Stimulated activated CD8-positive, alpha-beta memory T cell treated with anti-CD3 and anti-CD28 coated beads, Interleukin-15, amount 100 ng/mL, for 48 hours (primary cell): ENCODE measurements at places on chromosomes 4 and X.
A peak's percentile ranks its signal among the peaks of the same experiment; 100 is the strongest.

DNA sequence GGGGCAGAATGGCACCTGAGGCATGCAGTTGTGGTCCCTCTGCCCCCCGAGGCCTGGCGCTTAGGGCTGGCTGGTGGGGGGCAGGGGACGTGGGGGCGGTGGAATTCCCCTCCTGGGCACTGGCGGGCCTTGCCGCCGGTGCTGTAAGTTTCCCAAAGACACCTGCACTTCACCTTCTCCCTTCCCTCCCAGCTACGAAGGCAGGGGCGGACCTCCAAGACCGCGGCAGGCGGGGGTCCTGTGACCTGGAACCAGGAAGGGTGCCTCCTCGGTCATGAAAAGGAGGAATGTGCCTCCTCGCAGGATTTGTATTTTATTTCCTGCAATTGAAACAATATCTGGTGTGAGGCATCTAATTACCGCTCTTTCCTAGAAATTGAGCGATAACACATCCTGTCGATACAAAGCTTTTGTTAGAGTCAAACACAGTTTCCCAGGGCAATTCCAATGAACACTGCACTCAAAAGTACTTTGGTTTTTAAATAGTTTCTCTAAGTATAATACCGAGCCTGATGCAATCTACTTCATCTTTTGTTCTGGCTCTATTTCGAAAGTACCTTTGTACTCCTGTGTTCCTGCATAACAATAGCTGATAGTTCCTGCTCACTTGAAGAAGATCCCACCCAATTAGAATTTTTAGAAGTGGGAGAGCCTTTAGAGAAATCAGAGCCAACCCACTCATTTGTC, 12.3 kb upstream of the ADRA2C start:
- DNase-seq: no peak

- DNase-seq: no peak
These were observed 1757.6 kb downstream of the ARAP2 start for GRCh38 chr4:34486461-34487363.

GRCh38 chrX:51931566-51932150, 38.2 kb downstream of the MAGED1 start:
- DNase-seq: no peak

DNA sequence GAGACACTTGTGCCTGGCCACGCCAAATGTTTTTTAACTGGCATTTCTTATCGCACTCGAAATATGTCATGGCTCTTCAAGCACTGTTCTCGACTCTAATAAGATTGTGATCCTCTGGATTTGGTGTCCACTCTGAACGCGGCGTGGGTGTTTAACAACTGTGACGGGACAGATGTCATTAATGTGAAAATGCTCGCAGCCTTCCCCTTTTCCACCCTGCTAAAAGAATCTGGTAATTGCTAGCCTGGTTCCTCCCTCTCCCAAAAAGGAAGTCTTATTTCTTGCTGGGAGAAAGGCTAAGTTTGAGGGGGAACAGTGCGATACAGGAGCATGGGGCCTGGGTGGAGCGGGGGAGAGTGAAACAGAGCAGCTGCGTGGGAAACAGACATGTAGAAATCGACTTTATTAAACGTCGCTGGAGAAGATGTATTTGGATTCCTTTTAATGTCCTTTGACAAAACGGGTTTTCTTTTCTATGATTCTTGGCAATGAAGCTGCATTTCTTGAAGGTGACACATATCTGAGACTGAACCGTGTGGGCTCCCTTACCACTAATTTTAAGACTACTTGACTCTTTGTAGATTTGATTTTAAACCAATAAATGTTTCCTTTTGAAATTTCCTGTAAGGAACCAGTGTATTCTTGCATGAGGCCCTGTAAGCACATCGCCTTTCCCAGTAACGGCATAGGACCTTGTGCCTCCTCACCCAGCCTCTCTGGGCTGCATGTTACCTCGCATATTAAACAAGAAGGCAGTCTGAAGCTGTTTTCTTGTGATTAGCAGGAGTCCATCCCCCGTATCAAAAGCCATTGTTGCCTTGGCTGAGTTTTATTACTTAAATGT, 17.8 kb downstream of the TBC1D1 start:
- no peak for DNase-seq

- DNase-seq: no peak
These were observed 9.0 kb downstream of the FGFBP1 start for GRCh38 chr4:15929540-15929939.

DNA sequence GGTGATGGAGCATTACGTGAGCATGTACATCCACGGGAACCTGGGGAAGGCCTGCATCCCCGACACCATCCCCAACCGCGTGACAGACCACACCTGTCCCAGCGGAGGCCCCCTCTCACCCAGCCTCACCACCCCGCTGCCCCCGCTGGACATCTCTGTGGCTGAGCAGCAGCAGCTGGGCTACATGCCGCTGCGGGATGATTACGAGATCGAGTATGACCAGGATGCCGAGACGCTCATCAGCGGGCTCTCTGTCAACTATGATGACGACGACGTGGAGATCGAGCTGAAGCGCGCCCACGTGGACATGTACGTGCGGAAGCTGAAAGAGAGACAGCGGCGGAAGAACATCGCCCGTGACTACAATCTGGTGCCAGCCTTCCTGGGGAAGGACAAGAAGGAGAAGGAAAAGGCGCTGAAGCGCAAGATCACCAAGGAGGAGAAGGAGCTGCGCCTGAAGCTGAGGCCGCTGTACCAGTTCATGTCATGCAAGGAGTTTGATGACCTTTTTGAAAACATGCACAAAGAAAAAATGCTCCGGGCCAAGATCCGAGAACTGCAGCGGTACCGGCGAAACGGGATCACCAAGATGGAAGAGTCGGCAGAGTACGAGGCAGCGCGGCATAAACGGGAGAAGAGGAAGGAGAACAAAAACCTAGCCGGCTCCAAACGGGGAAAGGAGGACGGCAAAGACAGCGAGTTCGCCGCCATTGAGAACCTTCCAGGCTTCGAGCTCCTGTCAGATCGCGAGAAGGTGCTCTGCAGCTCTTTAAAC, 11.1 kb downstream of the TADA2B start:
- DNase-seq: no peak

- DNase-seq: no peak
These were observed 14.2 kb upstream of the MID1 start for GRCh38 chrX:10634392-10635161.

- DNase-seq: no peak
These were observed 152.5 kb downstream of the PLS3 start for GRCh38 chrX:115713460-115713859.

GRCh38 chrX:152897222-152898131, at the start of gene ZNF185:
TSS of gene ZNF185 (plus strand) at chrX:152898067. CDS start at chrX:152914490, 16,423 bp downstream.
- DNase-seq: no peak

DNA sequence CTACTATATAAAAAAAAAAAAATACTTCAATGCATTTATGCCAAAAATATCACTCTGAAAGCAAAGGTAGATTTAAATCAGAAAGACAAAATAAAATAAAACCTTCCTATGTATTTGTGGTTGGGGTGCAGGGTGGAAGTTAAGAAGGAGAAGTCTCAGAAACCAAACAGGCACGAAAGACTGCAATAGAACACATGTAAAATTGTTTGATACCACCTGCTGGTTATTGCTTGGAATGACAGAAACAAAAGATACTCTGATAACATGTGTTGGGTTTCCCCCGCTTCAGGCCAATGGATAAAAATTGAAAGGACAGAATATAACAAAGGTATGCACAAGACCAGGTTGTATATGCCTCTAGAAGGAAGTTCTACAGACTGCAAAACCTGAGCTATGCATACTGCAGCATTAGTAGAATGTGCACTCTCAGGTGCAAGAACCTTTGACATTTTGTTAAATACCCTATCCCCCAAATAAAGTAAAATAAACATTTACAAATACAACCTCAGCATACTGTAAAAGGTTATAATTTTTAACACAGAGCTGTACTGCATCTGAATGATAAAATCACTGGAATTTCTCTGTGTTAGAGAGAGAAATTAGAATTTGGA, 118.8 kb downstream of the GABRA2 start:
- DNase-seq: no peak

- DNase-seq: no peak
These were observed 70.7 kb upstream of the NFKB1 start for GRCh38 chr4:102430461-102430910.

GRCh38 chr4:17275836-17276235, 236.1 kb downstream of the QDPR start:
- DNase-seq: no peak

- peak; percentile 0 for DNase-seq
These were observed 29.5 kb downstream of the DMP1 start for GRCh38 chr4:87679449-87680169.

DNA sequence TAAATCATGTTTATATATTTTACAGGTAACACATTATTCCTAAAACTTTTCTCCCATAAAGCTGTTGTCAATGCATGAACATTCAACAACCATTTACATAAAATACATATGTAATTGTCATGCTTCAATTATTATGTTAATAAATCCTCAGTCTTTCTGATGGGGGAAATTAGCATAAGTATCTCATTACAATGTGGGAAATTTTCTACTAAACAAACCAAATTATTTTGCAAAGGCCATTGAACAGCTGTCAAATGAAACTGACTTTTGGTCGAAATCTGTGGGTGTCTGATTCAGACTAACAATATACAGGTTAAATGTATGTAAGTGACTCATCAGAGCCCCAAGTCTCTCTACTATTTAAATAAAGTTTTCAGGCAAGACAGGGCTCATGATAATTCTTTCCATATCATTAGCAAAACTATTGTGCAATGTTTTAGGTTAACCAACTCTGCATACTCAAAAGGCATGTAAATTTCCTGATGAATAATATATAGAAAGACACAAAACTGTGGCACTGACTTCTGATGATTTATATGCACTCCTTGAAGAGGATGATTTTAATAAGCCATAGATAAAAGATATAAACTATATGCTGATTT, 795.3 kb upstream of the AADAT start:
- DNase-seq: no peak

DNA sequence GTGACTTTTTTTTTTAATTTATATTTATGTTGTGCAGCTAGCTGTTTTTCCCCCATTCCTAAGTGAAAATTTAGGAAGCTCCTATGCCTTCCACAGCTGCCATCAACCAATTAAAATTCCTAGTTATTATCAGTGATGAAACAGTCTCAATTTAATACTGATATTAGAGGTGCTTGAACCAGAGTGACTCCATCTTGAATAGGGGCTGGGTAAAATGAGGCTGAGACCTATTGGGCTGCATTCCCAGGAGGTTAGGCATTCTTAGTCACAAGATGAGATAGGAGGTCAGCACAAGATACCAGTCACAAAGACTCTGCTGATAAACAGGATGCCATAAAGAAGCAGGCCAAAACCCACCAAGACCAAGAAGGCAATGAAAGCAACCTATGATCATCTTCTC, 136.7 kb downstream of the DCHS2 start:
- DNase-seq: no peak

DNA sequence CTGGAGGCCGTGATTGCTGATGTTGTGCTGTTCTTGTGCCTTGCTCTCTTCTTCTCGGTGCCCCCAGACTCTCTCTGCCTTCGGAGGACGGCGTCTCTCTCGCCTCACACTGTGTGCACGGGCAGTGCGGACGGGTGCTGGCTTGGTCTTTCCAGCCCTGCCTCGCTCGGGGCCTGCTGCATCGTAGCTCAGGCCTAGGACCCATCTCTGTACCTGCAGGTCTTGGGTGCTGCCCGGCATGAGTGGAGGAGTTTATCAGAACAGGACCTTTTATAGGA, 18.2 kb downstream of the RGS12 start:
- no peak for DNase-seq

DNA sequence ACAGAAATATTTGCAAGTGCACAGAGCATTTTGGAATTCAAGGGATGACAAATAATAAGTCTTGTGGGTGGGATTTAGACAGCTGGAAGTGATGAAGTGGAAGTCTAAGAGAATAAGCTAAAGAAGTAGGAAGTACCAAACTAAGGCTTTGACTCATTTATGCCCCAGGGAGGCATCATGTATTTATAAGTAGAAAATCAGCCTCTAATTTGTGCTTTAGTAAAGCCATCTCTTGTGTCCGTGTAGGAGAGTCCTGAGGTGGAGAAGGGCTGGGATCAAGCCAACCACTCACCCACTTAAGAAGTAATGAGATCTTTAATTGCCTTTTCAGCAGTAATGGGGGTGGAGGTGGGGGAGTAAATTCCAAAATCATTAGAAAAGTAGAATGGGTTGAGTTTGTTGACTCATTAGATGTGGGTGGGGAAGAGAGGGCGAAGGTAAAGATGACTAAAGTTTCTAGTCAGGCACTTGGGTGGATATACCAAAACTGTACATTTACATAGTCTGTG, 356.7 kb downstream of the STIM2 start:
- no peak for DNase-seq

DNA sequence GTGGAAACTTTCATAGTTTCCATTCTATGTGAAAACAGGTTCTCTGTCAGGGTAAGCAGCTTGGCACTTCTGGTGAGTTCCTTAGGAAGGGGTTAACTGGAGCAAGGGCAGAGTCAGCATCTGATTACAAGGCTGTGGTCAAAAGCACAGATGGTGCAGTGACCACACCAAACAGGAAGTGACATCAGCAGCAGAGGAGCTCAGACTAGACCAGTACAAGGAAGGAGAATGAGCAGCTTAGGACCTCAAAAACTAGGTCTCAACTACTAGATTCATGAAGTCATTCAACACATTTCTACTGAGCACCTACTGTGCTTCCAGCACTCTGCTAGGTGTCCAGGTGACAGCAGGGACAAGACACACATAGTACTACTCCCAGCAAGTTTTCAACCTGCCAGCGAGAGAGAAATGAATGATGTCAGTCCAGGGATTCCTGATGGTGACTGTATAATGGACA, 130.2 kb downstream of the AMELX start:
- no peak for DNase-seq

DNA sequence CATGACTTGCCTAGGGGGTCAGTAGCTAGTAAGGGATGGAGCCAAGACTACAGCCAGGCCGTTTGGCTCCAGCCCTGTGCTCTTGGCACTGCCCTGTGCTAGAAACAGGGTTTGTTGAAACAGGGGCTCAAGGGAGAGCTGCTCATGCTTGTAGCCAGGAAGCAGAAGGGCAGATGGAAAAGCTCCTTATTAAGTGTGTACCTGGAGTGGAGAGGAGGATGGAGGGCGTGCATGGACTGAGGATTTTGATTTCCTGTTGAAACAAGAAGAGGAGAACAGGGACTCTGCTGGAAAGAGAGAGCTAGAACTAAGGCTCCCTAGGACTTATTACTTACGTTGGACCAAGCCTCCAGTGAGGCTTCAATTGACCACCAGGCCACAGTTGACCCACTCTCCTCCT, 363.0 kb downstream of the MID1IP1 start:
- DNase-seq: no peak

GRCh38 chr4:101177154-101177553, 170.2 kb downstream of the PPP3CA start:
- no peak for DNase-seq

DNA sequence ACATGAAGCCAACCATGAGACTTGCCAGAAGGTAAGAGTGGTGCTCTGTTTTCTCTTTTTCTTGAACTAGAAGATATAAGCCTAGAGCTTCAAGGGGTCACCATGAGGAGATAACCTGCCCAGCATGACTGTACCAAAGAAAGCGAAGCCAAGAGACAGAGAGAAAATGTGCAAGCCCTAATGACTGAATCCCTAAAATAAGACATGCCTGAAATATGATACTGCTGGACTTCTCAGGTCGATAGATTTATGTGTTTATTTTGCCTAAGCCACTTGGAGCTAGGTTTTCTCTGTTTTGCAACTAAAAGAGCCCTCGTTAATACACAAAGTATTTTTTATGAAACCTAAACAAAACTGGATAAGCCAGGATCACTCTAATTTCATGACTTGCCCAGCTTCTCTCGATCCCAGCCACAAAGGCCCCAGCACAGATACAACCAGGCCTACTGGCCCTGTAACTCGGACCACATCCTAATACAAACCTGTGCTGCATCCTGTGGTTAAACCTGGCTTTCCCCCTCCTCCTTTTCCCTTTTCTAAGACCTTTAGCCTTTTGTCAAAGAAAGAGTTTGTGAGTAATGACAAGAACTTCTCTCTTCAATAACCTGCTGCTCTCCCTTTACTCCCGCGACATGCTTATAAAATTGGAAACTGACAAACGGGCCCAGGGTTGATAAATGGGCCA, 185.8 kb downstream of the APBB2 start:
- no peak for DNase-seq
